ENCODE measurements at places on chromosomes 7 and 10.

- DNase-seq = no peak
Measured at GRCh38 chr7:128171342-128171918, 69.6 kb upstream of the LEP start.

- no peak for DNase-seq
Measured at GRCh38 chr10:133465950-133466474, 12.3 kb downstream of the SCART1 start.

DNA sequence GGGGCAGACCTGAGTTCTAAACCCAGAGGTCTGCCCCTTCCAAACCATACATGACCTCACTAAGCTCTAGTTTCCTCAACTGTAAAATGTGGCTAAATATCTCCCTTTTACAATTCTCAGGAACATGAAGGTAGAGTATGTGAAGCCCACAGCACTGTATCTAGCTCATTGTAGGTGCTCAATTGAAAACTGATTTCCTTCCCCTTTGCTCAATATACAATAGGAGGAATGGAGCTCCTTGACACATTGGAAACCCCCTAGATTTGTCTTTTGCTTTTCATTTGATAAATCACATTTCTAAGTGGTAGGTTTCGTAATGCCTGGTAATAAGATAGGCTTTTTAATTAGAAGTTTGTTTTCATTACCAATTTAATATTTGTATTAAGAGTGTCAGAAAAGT is 153.3 kb downstream of the ARID5B start:
- no peak for DNase-seq

DNA sequence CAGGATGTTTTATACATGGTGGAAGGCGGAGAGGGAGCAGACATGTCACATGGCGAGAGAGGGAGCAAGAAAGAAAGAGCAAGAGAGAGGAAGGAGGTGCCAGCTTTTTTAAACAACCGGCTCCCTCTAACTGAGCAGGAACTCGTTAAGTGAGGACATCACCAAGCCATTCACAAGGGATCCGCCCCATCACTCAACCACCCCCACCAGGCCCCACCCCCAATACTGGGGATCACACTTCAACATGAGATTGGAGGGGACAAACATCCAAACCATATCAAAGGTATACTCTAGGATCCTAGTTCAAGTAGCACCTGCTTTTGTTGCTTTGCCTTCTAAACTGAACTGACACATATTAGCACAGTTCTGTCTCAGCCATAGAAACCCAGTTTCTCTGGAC is 141.9 kb upstream of the KLF14 start:
- no peak for DNase-seq

GRCh38 chr7:100673942-100674410 is 436 bp downstream of the GNB2 start:
- no peak for DNase-seq

DNA sequence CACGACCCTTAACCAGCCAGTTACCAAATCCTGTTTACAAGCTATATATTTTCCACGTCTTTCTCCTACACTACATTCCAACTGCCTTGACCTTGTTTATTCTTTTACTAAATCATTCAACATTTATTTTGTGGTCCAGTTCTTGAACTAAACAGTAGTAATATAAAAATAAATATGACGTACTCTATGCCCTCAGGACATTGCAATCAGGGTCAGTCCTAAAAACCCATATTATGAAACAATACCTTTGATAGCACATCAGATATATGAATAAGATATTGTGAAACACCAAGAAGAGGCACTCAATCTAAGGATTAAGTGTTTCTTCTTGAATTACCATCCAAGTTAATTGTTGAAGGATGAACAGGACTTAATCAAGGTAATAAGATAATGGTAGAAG is 52.5 kb upstream of the WNT16 start:
- DNase-seq = no peak

DNA sequence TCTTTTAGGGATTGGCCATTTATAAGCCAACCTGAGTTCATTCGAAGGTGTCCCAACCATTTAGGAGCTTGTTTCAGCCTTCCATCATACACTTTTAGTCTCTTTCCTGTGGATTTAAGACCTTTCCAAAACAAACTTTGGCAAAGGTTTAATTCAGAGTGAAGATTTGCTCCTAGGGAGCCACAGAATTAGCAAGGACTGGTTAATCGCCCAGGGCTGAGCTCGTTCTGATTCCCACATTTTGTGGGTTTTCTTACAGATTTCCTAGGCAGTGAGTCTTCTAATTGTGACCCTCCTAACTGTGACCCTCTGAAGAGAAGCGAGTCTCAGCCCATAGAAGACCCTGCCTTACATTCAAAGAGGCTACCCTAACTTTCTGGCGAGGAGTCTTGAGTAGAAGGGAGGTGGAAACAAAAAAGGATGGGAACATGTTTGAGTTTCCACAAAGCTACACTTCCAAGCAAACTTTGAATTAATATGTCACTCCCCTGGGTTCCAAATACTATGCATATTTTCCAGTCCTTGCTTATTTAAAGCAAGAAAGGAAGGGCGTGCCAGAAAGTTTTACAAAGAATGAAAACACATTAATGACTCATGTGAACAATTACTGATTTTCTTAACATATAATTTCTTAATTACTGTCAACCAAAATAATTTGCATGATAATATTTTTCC is 118.3 kb downstream of the ARID5B start:
- DNase-seq = no peak

- DNase-seq = no peak
Measured at GRCh38 chr7:131633342-131633843, 77.0 kb upstream of the PODXL start.

GRCh38 chr10:32171204-32171603 is 115.0 kb upstream of the KIF5B start:
- DNase-seq = no peak

DNA sequence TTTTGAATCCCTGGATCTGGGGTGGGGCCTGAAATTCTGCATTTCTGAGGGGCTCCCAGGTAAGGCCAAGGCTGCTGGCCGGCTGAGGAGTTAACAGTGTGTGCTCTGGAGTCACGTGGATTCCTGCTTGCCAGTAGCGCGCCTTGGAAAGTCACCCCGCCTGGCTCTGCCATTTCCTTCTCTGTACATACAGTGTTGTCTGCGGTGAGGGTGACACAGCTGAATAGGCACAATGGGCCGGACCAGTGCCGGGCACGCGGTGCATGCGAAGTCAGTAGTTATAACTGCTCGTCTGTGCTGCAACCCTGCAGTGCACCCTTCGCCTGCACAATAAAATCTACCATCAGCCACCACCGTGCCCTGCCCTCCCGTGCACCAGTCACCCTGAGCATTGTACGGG is 68.0 kb upstream of the EEPD1 start:
- DNase-seq = no peak

- DNase-seq = no peak
Measured at GRCh38 chr10:112628951-112629609, 182.1 kb downstream of the VTI1A start.

GRCh38 chr10:131930586-131931330 is 29.9 kb downstream of the PPP2R2D start:
- DNase-seq = no peak

DNA sequence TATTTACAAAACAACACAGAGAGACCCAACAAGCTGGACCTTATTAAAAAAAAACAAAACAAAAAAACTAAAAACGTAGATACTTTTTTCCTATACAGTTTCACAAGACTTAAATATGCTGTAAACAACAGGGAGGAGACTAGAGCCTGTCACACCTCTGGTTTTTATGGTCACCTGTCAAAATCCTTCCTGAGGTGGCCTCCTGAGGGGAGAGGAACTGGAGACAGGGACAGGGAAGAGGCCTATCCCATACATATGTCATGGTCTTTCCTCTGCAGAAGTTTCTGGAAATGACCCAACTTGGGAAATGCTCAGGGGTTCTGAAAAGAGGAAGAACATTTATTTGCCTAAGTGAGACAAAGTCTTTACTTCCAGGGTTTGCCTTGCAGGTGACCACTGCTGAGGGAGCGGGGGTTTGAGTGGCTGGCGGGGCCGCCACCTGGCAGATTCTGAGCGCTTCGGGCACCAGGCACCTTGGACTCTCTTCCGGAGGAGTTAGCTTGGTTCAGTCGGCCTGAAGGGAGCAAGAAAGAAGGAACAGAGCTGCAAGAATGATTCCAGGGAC is 18.3 kb downstream of the CPA1 start:
- DNase-seq = no peak

DNA sequence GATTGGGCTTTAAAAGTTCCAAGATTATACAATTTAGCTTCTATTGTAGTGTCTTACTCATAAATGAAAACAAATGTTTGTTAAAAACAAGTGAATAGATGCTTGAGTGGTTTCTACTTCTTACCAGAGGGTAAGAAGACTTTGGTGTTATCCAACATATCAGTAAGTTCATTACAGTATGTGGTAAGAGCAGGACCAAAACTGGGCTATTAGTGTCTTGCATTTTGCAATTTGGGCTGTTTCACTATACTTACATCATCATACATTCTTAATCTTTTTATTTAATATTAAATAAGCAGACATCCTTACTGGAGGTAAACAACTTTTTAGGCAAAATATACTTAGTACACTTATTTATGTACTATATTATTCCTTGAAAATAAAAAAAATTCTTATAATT is 248.4 kb upstream of the HGF start:
- no peak for DNase-seq

DNA sequence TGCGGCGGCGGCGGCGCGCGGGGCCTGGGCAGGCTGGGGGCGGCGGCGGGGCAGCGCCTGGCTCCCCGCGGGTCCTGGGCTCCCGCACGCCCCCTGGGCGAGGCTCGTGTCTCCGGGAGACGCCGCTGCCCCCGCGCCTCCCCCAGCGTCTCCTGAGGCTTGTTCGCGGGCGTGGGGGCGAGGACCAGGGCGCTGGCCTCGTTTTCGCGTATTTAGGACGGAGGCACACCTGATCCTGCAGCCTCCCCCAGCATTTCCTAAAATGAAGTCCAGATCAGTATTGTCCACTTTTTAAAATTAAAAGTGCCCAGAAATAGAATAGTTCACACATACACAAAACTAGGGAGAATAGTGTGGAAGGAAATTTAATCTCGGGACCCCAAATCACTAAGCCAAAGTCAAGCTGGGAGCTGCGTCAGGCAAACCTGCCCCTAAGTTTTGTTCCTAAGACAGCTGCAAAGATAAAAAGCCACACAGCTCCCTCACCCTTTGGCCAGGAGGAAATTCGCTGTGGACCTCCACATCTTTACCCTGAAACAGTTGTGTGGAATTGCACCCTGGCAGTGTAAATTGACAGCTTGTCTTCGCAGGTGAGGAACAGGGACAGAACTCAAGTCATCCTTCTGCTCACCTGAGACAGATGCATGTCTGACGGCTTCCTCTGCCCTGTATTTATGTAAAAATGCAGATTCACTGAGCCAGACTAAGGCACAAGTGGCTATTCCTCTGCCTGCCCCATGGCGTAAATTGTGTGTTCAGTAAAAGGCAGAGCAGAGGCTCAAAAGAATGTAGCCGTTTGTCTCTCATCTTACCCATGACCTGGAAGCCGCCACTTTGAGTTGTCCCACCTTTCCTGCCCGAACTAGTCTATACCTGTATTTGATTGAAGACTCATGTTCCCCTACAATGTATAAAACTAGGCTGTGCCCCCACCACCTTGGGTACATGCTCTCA is 740 bp downstream of the GALNT11 start:
- DNase-seq = no peak

- no peak for DNase-seq
Measured at GRCh38 chr7:120475994-120476393, 203.0 kb downstream of the KCND2 start.

GRCh38 chr10:55329796-55330195 is 528.8 kb upstream of the PCDH15 start:
- no peak for DNase-seq

- no peak for DNase-seq
Measured at GRCh38 chr7:38630720-38631673, at the start of gene AMPH. AMPH (minus strand) TSS chr7:38631373; CDS start chr7:38631351, 22 bp downstream.

GRCh38 chr7:28516390-28517172 is 104.3 kb downstream of the CREB5 start:
- no peak for DNase-seq

DNA sequence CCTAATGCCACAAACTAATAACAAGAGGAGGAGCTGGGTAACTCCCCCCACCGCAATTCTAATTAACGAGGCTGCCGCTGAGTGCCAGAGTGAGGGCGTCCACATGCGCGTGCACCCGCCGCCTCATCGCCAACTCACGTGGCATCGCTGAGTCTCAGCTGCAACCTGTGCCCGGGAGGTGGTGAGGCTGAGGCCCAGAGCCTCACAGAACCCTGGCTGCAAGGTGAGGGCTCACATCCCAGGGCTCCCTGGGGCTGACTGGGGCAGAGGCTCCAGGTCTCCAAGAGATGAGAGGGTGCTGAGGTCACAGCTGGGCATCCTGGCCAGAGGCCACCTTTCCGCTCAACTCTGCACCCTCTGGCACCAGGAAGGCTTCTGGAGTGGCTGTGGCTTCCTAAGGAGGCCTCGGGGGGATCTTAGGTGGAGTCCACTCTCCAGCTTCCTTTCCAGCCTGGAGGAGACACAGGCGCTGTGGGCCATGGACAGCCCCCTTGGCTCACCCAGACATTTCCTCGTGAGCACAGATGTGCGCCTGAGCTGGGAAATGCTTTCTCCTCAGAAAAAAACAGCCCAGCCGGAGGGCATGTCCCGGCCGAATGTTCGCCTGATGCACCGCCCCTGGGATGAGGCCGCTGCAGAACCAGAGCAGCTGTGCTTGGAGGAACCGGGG is 242.6 kb downstream of the MAD1L1 start:
- no peak for DNase-seq

DNA sequence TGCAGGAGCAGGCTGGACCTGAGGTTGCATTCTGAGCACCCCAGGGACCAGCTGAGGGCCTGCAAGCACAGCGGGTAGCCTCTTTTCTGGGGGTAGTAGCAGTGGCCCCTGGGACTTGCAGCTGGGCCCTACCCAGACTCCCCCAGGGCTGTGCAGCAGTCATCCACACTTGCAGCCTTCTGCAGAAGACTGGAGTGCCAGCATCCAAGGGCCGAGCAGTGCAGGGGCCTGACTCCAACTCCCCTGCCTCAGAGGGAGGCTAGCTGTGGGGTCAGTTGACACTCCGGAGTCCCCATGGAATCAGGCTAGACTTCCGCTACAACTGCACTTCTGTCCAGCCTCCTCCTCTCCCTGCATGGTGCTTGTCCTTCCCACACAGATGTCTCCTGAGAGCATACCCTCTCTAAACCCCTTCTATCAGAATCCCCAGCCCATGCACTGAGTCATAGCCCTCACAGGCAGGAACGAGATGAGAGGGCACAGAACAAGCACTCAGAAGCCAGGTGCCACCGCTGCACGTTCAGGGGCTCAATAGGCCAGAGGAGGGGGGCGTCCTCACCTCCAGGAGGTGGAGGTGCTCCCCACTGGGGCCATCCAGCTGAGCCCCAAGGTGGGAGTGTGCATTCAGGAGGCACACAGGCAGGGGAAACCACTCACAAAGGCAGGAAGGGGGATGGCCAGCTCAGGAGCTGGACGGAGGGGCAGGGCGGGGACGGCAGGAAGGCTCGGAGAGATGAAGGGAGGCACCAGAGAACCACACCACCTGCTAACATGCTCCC is 7.5 kb downstream of the RASGEF1A start:
- DNase-seq = no peak

- DNase-seq = no peak
Measured at GRCh38 chr10:110724937-110725336, 80.8 kb downstream of the RBM20 start.

GRCh38 chr7:134645478-134645877 is 1.2 kb upstream of the BPGM start:
- no peak for DNase-seq
